Activated gamma-delta T cell treated with anti-CD3 and anti-CD28 coated beads, Interleukin-2, amount 50 U/mL, for 16 hours (primary cell): ENCODE measurements at places on chromosomes 5 and 9.

DNA sequence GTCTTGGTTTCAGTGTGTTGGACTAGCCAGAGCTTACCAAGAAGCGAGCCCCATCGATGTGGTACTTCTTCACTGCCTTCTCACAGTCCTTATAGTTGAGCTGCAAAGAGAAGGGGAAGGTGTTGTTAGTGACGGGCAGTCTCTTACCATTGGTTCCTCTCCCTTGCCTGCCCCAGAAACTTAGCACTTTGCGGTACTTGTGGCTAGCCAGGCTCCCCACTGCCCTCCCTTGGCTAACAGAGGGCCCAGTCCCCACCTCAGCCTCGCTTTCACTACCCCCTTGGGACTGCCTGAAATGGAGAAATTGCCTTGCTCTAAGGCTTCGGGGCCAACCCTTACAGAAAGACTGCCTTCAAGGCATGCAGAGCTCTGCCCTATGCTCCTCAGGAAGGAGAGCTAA is 4.3 kb downstream of the LCP2 start:
- no peak for DNase-seq

GRCh38 chr5:27682600-27682999 is 644.2 kb upstream of the CDH9 start:
- DNase-seq, result no peak

- no peak for DNase-seq
Measured at GRCh38 chr9:127541865-127542264, 70.2 kb upstream of the STXBP1 start.

- no peak for DNase-seq
Measured at GRCh38 chr9:101460965-101461364, 25.4 kb upstream of the ALDOB start.

DNA sequence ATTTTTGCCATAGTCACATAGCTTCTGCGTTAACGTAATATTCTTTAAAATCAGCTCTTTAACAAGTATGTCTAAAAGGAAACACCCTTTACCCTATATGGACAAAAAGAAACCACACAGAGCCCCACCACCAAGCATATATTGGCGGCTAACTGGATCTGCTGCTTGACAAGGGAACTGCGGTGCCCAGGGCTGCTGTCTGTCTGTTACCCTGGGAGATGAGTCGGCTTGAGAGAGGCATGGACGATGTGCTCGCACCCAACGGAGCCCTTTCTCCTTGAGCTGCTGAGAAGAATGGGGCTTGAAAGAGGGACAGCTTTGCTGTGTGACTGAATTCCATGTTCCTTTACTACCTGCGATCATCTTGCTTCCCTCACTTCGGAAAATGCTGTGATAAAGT is 158.6 kb upstream of the SHB start:
- DNase-seq, result no peak

DNA sequence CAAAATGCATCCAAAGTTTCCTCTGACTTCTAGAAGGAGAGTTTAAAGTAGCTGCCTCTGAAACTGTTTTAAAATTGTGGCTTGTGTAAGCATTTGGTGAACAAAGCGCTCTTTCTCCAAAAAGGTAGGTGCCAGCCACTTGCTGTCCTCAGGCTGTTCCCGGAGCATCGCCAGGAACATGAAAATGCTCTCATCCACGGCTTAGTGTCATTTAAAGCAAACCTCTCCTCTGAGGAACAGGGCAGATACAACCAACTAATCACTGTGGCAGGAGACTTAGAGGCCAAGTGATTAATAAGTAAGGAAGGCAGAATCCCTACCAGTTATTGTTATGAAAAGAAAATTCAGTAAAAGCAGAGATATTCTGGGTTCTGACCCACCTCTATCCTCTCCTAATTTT is 165.6 kb downstream of the DCP2 start:
- no peak for DNase-seq

DNA sequence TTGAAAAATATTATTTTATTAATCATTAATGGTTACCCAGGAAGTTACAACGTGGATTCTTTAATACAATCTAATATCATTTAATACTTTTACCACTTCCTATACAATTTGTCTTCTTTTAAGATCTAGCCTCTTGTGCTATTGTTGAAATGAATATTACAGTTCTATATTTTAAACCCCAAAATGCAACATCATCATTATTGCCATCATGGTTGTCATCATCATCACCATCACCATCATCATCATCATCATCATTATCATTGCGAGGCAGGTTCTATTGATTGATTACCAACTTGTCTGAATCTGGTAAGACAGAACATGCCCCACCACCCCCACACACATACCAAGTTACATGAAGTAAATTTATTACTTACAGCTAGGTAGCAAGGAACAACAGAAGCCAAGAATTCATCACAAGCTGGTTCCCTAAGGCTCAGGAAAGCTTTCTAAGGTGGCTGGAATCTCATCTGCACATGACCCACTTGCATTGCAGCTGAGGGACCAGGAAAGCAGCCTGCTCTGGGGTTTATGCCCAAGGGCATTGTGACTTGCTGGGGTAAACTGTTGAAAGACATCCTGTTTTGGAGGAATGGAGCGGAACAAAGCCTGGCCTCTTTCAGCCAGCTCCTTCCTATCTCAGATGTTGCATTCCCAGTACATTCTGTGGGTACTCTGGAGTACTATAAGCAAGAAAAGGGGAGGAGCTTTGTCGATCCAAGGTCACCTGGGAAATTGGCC is 418.1 kb downstream of the PRR16 start:
- DNase-seq, result no peak

- DNase-seq, result no peak
Measured at GRCh38 chr9:5441043-5441442, 3.3 kb upstream of the PLGRKT start.

DNA sequence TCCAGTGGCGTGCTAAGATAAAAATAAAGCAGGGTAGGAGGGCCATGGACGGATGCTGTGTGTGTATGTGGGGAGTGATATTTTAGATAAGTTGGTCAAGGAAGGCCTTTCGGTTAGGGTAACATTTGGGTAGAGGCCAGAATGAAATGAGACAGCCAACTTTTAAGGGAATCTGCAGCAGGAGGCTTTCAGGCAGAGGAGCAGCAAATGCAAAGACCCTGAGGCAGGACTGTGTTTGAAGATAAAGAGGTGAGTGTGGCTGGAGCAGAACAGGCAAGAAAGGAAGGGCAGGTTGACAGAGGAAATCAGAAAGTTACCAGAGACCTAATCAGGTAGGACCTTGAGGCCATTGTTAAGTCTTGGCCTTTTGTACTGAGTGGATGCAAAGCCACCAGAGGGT is 106.2 kb downstream of the MAST4 start:
- DNase-seq, result no peak

DNA sequence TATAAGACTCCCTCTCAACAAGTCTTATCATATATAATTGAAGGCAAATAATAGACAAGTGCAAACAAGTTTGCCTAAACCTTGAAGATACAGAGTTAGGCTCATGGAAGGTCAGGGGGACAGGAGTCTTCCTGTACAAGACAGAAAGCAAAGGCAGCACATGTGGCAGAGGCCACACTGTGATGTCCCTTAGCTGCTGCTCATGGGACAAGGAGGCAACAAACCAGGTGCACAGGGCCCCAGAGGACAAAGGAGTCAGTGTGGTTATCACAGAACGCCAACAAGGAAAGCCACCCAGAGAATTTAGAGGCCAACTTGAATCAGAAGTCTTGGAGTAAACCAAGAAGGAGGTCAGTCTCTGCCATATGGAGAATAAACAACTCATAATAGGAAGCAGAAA is 444.8 kb downstream of the SPOCK1 start:
- no peak for DNase-seq

- DNase-seq, result no peak
Measured at GRCh38 chr9:134534661-134535080, 106.9 kb upstream of the COL5A1 start.

GRCh38 chr5:133877351-133878235 is 90.8 kb downstream of the C5orf15 start:
- DNase-seq, result no peak

GRCh38 chr9:133683586-133684120 is 47.5 kb downstream of the DBH start:
- peak; percentile 25 for DNase-seq

DNA sequence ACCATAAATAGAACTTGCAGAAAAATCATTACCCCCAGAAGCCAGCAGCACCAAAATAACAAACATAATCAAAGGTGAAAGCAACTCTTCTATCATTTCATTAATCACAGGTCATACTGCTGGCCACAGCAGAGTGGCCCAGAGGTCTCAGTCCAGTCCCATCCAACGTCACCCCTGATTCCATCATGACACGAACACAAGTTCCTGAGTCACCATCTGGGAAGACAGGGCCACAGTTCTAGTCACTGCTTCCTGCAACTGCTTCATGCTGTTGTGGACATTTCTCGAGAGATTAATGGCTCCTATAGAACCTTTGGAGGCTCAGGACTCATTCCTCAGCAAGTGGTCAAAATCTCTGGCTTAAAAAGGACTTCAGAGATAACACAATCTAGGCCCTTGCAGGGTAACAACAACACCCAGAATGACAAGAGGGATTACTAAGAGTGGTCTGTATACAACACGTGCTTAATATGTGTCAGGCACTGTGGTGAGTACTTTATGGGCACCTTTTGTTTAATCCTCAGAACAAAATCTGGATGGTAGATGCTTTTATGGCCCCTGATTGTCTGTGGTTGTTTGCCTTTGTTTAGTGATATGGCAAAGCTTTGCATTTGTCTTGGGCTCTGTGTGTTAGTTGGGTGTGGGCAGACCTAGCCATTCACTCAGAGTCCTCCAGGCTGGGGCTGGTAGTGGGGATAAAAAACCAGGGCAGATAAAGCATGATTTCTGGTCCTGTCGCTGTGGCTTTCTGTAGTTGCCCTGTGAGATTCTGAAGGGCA is 184.3 kb downstream of the DAB2IP start:
- DNase-seq, result no peak

- no peak for DNase-seq
Measured at GRCh38 chr5:121688781-121689180, 162.9 kb upstream of the FTMT start.

DNA sequence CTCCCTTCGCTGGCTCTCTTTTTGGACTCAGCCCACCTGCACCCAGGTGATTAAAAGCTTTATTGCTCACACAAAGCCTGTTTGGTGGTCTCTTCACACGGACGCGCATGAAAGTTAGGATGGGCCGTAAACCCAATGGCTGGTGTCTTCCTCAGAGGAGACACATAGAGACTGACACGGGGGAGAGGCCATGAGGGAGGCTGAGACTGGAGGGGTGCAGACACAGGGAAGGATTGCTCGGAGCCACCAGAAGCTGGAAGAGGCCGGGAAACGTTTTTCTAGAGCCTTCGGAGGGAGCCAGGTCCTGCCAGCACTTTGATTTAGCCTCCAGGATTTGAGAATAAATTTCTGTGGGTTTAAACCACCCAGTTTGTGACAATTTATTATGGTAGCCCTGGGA is 274.9 kb downstream of the AGTPBP1 start:
- no peak for DNase-seq

GRCh38 chr5:180605554-180606214 is 14.4 kb upstream of the SCGB3A1 start:
- DNase-seq, result peak; percentile 44

DNA sequence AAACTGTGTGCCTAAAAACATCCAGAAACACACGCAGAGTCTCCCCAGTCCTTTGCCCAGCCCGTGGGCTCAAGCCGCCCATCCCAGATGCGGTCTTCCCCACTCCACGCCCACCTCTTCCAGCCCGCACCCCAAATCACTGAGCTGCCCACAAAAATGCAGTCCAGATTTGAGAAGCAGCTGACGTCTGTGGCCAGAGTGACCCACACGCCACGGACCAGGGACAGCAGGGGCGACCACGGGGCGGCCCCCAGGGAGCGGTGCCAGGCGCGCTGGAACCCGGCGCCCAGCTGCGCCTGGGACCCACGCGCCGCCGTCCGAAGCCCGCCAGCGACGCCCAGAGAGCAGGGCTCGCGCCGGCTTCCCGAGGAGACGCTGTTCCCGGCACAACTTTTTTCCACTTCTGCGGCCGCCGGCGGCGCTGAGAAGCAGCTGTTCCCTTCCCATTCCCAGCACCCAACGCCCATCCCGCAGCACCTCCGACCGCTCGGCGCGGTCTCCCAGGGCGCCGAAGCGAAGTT is 674 bp downstream of the LHFPL2 start:
- DNase-seq, result no peak

- no peak for DNase-seq
Measured at GRCh38 chr5:80738466-80738865, 83.7 kb upstream of the DHFR start.

DNA sequence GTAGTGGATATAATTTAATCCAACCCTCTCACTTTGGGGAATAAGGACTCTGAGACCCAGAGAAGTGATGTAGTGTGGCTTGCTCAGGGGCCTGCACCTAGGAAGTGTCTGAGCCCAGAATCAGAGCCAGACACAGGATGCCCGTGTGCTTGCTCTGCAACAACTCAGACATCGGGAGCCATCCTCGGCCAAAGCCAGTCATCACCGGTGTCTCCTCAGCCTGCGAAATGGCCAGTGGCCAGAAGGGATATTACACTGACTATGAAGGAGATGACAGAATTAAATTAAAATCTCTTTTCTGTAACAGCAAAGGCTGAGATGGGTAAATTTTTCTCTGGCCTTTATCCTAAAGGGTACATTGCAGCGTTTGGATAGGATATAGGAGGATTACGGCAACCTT is 102.9 kb downstream of the MARCHF11 start:
- DNase-seq, result no peak

DNA sequence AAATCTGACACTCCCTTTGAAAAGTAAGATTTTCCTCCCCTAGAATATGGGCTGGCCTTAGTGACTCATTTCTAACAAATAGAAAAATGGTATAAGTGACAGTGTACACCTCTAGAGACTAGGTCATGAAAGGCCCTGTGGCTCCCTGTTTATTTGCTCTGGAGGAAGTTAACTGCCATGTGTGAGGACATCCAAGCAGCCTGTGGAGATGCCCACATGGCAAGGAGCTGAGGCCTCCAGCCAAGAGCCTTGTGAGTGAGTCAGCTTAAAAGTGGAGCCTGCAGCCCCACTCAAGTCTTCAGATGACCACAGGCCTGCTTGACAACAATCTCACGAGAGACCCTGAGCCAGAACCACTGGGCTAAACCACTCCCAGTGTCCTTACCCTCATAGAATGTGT is 128.1 kb upstream of the LHFPL2 start:
- no peak for DNase-seq

DNA sequence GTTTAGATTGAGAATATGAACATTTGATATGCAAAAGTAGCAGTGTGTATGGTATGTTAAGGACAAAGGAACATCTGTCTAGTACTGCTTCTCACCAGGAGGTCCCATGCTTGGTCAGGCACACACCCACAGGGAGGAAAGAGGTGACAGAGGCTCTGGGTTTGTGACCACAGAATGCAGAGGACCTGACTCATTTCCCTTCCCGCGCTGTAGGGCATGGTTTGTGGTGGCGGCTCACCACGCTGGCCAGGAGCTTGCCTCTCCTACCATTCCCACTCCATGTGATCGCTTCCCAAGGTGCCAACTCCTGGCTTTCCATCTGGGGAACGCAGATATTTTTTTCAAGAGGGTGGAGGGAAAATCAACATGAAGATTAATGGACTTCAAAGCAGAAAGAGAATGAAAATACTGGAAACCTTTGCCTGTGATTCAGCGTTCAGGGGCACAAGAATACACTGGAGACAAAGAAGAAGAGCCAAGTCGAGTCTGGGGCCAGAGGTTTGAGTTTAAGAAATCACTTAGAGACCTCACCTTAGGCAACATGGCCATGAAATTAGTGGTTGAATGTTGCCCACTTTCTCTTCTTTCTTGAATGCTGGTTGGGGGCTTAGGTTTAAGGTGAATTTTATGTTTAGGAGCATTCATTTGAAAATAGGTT is 477.8 kb downstream of the CCDC171 start:
- no peak for DNase-seq
